ENCODE measurements at places on chromosomes 16 and 17.

GRCh38 chr17:76528156-76528527, 9.4 kb downstream of the CYGB start:
- peak; percentile 81 for DNase-seq

DNA sequence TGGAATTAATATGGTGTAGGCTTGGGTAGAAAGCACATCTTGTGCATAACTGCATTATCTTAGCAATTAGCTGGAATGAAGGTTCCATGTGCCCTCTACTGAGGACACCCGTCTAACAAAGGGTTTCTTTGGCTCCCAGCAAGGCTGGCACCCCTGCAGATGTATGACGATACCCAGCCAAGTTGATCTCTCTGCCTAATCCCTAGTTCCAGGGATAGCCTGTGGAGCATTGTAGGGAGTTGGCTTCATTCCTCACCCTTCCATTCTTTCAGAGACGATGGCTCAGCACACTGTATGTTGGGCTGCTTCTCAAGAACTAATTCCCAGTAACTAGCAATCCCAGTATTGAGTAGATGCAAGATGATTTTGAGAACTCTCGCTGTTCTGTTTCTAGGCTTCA, 182.5 kb downstream of the SNX29 start:
- DNase-seq = no peak

DNA sequence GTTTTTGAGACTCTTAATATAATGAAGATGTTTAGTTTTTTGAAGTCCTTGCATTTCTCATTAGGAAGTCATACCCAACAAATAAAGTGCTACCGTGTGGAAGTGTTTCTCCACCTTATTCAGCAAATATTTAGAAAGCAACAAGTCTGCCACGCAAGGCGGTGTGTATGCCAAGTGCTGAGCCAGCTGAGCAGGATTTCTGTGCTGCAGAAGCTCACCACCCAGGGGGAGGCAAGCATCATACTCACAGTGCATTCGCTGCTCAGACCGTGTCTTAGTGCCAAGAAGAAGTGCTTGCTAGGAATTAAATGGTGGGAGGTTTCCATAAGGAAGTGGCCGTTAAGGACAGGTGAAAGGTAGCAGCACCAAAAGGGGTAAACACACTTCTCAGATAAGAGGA, 111.2 kb downstream of the ARHGAP44 start:
- DNase-seq = no peak

DNA sequence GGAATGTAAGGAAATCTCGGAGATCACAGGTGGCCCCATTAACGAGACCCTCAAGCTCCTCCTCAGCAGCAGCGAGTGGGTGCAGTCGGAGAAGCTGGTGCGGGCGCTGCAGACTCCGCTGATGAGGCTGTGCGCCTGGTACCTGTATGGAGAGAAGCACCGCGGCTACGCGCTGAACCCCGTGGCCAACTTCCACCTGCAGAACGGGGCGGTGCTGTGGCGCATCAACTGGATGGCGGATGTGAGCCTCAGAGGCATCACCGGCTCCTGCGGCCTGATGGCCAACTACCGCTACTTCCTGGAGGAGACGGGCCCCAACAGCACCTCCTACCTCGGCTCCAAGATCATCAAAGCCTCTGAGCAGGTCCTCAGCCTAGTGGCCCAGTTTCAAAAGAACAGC, 16.2 kb downstream of the MLYCD start:
- DNase-seq = peak; percentile 72

GRCh38 chr16:24920568-24920967, 74.8 kb downstream of the SLC5A11 start:
- DNase-seq = no peak

DNA sequence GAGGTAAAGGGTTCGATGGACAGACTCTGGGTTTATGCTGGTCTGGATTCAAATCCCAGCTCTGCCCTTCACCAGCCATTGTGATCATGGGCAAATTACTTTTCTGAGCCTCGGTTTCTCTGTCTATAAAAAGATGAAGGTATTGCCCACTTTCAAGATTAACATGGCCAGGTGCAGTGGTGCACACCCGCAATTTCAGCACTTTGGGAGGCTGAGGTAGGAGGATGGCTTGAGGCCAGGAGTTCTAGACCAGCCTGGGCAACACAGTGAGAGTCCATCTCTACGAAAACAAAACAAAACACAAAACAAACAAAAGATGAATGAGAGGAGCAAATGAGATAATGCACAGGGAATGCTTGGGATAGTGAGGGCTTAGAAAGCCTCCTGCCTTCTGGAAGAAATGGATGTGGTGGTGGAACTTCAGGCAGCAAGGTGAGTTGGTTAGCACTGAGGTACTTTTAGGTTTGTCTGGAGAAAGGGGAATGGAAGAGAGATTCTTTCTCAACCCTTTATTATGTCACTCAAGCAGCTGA, 8.5 kb downstream of the ADGRG3 start:
- no peak for DNase-seq

GRCh38 chr17:79281803-79282202, 207.2 kb downstream of the ENGASE start:
- no peak for DNase-seq

- DNase-seq = no peak
These were observed 11.6 kb downstream of the ACLY start for GRCh38 chr17:41907185-41907556.

DNA sequence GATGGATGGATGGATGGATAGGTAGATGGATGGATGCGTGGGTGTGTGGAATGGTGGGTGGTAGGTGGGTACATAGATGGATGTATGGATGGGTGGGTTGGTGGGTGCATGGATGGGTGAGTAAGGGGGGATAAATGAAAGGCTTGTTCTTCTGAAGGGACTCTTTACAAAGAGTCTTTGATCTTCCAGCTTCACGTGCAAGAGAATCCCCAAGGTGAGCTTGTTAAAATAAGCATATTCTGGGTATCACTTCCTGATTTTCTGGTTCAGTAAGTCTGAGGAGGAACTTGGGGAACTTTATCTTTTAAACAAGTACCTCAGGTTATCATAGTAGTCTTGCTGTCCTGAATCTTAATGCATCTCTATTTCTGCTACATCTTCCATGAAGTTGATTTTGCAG, 639.1 kb downstream of the MAF start:
- DNase-seq = no peak

- DNase-seq = no peak
These were observed at the start of gene PSMB10 for GRCh38 chr16:67936124-67936879. TSS of gene PSMB10 (minus strand) at chr16:67936850. CDS start at chr16:67936749, 101 bp downstream.

- no peak for DNase-seq
These were observed 1034.0 kb upstream of the EEF2KMT start for GRCh38 chr16:6131526-6132050.

GRCh38 chr16:4200781-4201137, 41.1 kb downstream of the SRL start:
- DNase-seq = no peak

DNA sequence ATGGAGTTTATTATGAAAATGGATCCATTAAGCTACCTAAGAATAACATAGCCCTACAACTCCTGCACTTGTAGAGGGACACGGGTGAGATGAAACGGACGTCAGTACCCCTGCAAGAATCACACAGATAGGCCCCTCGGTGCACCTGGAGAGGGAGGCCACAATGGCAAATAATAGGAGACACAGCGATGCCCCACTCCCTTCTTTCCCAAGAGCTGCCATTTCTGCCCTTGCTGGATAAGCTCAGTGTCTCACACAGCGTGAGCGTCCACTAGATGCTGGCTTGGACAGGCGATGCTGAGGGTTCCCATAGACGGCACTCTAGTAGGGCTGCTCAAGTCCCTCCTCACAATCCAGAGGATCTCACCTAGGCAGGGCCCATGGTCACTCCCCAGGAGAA, 67.8 kb downstream of the ADCY9 start:
- no peak for DNase-seq

- peak; percentile 70 for DNase-seq
These were observed 47.3 kb downstream of the NLRP1 start for GRCh38 chr17:5536866-5537650.

DNA sequence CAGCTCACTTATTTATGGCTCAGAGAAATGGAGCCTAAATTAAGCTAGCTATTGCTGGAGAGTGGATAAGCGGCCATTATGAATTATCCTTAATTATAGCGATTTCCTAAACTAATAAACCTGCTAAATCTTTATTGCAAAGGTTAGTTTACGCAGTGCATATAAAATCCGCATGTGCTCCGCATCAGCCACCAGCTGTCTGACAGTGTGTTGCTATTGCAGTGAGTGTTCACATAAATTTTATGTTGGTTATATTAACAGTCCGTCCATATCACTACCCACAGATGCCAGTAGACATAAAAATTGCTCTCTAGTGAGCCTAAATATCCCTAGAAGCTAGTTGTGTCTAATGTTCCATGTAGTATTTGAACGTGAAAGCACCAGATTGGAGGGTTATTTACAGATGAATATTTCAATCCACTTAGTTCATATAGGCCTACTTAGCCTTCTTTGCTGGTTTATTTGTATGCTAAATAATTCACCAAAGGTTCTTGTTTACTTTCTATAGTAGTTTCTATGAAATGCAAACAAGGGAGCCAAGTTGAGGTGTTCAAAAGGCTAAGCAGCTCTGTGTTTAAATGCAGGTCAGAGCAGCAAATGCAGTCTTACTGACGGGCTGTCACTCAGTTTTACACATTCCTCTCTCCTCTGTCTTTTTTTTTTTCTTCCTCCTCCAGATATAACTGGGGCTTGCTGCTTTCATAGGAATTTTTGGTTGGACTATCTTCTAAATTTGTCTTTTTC, 219.1 kb downstream of the IRX3 start:
- no peak for DNase-seq

DNA sequence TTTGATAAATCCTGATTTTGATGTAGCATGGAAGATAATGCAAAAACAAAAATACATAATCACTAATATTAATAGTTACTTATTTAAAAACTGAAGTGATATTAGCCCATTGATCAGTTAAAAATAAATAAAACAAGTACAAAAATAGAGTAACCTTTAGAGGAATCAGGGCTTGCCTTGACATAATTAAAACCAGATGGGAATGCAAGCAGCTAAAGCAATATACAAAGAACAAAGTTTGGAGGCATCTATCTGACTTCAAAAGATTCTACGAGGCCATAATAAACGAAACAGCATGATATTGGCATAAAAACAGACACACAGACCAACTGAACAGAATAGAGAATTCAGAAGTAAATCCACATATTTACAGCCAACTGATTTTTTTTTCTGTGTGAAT, 15.0 kb upstream of the HEATR3 start:
- no peak for DNase-seq

DNA sequence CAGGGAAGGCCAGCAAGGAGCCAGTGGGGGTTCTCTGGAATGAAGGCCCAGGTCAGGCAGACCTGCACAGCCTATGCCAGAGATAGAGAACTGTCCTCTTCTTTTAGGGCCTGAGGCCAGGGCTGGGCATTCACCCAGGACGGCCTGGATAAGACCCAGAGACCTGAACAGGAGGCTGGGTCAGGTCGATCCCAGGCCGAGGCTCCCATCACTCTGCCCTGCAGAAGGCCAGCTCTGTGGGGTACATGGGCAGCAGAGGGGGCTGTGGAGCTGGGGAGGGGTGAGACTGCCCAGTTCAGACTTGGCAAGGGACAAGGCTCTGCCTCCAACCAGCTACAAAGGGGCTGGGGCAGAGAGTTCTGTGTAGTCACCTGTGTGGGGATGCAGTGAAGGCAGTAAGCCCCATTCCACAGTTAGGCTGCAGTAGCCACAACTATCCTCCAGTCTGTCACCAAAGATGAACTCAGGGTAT, 14.6 kb downstream of the HSD11B2 start:
- no peak for DNase-seq

GRCh38 chr16:87765473-87765775, 362 bp downstream of the KLHDC4 start:
- DNase-seq = no peak

- DNase-seq = no peak
These were observed 273.9 kb upstream of the MAF start for GRCh38 chr16:79874391-79874790.

DNA sequence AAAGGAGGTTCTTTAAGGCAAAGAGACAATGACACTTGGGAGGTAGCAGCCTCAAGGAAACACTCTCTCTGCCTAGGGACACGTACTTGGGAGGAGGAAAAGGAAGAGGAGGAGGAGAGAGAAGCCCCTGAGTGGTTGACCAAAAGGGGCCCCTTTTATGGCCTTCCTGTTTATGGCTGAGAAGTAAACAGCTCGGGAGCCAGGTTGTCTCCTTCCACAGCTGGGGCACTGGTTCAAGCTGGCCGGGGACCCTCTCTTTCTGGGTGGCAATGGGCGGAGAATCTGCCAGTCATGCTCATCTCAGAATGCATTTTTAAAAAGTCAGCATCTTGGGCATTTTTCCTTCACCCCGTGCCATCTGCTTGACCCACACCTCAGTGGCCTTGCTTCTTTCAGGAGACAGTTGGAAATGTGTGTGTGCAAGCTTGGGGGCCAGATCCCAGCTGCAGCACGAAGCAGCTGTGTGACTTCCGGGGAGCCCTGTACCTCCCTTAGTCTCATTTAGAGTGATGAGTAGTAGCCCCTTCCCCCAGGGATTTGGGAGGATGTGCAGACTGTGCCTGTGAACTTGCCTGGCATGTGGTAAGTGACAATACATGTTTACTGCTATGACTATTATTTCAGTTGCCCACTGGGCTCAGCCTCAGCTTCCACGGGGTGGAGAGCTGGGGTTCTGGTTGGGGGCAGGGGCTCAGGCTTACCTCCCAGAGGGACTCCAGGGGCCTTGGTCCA, 33.8 kb upstream of the SALL1 start:
- no peak for DNase-seq

DNA sequence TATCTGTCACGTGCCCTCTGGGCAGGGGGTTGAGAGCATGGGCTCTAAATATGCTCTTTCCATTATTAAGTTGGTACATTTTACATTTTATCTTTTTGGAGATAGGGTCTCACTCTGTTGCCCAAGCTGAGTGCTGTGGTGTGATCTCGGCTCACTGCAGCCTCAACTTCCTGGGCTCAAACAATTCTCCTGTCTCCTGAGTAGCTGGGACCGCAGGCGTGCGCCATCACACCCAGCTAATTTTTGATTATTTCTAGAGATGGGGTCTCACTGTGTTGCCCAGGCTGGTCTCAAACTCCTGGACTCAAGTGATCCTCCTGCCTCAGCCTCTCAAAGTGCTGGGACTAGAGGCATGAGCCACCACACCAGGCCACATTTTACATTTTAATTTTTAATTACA, 43.9 kb upstream of the KDM6B start:
- DNase-seq = peak; percentile 55

DNA sequence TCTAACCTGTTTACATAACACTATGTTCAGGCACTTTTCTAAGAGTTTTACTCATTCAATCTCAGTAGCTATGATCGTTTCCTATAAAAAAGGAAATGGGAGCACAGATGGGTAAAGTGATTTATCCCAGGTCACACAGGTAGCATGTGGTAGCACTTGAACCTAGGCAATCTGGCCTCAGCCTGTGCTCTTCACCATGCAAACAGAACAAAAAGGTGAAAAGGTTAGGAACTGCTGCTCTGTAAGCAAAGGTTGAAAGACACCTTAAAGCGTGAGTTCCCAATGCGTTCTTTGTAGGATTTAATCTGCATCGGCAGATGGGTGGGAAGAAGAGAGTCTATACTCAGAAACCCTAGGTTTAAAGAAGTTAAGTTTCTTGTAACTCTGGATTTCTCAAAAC, 14.9 kb upstream of the KLHL11 start:
- no peak for DNase-seq

DNA sequence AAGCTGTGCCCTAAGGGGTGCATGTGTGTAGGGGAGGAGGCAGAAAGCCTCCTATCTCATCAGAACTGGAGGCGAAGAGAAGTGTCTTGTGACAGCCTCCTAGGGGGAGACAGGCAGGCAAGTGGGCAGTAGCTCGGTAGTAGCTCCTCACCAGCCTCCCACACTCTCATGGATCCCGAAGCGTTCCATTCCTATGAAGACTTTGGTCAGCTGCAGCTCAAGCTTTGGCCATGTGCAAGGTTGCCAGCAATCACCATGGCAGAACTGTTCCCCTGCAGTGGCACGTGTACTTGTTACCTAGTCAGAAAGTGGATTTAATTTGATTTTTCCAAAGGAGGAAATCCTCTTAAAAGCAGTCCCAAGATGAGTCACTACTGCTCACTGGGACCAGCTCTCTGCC, 6.7 kb downstream of the MRPL58 start:
- DNase-seq = no peak
